ENCODE measurements at places on chromosomes 2 and 18.

DNA sequence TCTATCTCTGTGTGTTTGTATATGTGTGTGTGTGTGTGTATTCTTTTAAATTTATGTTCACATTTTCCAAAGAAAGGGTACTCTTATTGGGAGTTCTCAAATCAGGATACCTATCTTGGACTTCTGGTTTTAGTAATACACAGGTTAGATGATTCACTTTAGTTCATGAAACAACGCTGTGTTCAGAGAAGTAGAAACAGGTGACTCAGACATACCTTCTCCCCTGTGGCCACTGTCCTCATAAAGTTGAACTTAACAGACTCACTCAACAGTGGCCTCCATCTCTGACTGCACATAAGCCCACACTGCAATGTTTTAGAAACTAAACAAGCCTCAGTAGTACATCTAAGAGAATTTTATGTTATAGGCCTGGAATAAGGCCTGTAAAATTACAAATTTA lies 566.6 kb upstream of the VRK2 start:
- DNase-seq = no peak

DNA sequence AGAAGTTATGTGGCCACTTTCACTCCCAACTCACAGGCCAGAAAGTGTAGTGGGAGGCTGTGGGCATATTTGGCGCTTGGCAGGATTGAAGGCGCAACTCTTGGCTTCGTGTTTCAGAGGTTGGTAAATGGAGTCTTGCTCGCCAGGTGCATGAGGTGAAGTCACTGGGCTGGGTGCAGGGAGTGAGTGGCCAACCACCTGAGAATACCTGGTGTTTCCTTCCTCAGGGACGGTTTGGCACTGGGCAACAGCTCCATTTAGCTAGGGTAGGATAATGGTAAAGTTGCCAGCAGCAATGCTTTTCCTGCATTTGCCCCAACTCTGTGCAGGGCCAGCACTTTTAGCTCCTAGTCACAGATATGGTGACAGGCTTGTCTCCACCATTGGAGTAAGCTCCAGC lies 115.9 kb downstream of the AGAP1 start:
- DNase-seq = no peak

- DNase-seq = no peak
Measured at GRCh38 chr2:167013227-167013626, 124.9 kb downstream of the XIRP2 start.

DNA sequence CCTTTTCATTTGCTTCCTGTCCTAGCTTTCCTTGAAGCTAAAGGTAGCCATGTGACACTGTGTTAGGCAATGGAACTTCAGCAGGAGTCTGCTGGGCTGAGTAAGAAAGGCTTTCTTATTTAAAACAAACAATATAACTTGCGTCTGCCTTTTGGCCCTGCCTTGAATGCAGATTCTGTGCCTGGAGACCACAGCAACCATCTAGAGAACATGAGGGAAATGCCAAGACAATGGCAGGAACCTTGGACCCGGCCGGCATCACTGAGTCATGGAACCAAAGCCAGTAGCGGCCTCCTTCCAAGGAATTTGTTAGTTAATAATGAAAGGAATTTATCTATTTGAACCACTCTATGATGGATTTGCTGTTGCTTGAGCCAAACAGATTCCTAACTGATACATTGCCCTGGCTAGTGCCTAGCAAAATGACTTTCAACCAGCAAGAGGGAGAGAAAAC lies 207.5 kb upstream of the EPHA4 start:
- DNase-seq = no peak
